ENCODE measurements at places on chromosomes 16 and 17. TPM values are rescaled to one million over a fixed set of nuclear protein-coding genes. Genes with fewer than 3 reads are reported as not detected.

GRCh38 chr17:64384253-64385186, 6.1 kb downstream of the PECAM1 start:
- no peak for DNase-seq

Gene PDILT
- not detected for total RNA-seq

Gene MYH11
- 2.1 TPM for total RNA-seq

Gene HAGH
- 26.6 TPM for total RNA-seq

DNA sequence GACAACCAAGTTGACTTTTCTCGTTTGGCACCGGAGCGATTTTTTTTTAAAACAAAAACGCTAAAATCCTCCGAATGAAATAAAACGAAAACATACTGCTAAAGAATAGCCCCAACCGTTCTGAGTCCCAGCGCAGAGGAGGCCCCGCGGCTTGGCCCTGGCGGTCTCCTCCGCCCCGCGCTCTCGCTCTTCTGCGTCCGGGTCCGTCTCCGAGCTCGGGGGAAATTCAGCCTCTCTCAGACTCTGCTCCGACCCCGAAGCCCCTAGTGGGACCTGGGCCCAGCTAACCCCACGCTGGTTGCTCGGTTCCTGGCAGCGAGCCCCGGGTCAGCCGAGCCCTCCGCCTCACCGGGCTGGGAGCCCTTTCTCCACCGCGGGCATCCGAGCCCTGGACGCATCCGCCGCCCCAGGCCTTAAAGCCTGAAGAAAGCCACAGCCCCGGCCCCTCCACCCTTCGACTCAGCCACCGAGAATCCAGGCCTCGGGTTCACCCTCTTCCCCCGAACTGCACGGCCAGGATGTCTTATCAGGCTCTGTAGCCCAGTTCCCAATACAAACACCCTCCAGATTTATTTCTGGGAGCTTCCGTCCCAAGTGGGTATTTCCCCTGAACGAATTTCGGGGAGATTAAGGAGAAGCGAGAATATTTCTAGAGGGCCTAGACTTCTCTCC, 1.2 kb downstream of the TBX2 start:
- DNase-seq: no peak

- DNase-seq: no peak
These were observed 33.8 kb upstream of the CCL22 start for GRCh38 chr16:57324749-57325148.

- no peak for DNase-seq
These were observed 24.8 kb downstream of the HS3ST3A1 start for GRCh38 chr17:13576661-13577526.

GRCh38 chr16:80084614-80085013, 456.2 kb upstream of the DYNLRB2 start:
- peak; percentile 10 for DNase-seq

Gene LGALS9B
- not detected for total RNA-seq
